ENCODE measurements at places on chromosomes 12 and 14.

- DNase-seq, result no peak
Observed at GRCh38 chr12:11324426-11324825, 14.2 kb upstream of the PRB4 start.

GRCh38 chr14:63392236-63392635 lies 73.5 kb upstream of the GPHB5 start:
- DNase-seq, result no peak

- DNase-seq, result no peak
Observed at GRCh38 chr14:100116134-100116533, 43.3 kb downstream of the DEGS2 start.

GRCh38 chr12:275812-276211 lies 13.2 kb upstream of the SLC6A13 start:
- DNase-seq, result no peak

- no peak for DNase-seq
Observed at GRCh38 chr12:34264110-34264509, 241.8 kb downstream of the ALG10 start.

DNA sequence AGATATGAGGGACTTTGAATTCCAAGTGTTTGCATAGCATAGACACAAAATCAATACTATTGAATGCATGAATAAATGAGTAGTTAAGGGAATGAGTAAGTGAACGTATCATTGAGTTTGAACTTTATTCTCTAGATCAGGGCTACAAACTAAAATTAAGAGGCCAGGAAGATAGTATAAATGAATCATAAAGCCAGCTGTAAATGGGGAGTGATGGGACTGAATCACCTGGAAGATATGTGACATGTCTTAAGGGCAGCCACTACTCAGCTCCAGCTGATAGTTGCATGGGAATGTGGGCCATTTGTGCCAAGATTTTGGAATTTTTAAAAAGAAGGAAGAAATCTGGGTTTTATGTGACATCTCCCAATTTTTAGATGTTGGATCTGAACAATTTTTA lies 229.9 kb downstream of the AKAP6 start:
- no peak for DNase-seq

DNA sequence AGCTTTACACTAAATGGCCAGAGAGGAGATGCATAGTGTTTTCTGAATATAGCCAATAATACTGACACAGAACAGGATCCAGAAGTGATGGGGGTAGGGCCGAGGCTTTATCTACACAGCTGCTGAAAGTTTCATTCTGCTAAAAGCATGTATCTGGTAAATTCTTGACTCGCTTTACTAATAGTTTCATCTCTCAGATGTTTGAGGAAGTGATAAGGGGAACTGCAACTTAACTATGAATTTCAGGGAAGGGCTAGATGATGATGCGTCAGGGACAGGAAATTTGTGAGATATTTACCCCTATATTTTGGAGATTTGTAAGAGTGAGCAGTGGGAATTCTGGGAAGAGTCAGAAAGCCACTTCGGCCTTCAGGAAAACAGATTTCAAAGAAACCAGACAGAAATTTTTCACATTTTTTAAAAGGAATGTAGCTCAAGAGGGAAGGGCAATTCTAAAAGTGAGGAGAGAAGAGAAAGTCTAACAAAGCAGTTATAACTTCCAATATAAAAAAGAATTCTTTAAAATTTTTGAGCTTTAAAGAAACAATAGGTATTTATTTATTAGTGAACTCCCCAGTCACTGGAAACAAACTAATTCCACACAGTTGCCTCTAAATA lies 243.1 kb downstream of the BCAT1 start:
- DNase-seq, result no peak

DNA sequence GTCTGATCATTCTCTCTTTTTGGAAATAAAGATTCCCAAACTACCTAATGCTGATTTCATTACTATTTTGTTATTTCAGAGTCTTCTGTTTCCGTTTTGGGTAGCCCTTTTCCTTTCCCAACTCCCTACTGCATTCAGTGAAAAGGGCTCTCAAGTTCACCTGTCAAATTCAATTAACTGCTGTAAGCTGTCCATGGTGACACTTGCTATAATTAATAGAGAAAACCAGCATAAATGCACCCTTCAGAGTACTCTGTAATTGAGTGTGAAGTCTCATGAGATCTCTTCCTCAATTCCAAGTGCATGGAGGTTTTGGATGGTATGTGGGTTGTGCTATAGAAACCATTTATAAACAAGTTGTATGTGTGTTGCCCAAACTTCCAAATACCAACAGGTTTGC lies 187.2 kb downstream of the RPL10L start:
- DNase-seq, result no peak

DNA sequence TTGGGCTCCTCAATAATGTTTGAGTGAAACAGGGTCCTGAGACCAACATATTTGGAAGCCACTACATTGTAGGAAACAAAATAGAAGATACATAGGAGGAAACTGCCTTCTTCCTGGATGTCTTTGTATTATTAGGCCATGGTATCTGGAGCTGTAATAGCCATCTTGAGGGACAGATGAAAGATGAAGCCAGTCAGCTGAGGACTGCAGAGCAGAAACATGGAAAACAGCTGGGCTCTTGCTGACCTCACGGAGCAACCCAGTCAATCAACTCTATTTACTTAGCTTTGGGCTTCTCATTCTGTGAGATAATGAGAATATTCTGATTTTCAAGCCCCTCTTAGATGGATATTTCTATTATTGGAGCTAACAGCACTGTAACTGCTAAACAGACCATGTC lies 962.4 kb downstream of the BCL11B start:
- no peak for DNase-seq

GRCh38 chr12:107845980-107846659 lies 71.6 kb downstream of the ASCL4 start:
- DNase-seq, result no peak

GRCh38 chr12:9636150-9636850 lies 28.6 kb upstream of the KLRB1 start:
- DNase-seq, result peak; percentile 55

DNA sequence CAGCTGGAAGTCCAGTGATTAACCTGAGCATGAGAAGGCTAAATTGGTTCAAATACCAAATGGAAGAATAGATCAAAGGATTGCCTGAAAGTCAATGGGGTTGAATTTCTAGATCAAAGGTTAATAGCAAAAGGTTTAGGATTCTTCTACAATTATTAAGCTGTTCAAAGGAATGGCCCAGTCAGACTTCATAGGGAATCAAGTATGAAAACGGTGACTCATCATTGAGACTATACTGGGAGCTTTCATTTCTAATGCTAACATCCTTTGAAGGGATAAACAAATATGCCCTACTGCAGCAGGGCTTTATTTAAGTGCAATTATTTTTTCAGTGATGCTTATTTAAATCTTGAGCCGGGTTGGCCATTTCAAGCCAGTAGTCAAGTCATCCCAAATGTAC lies 152.8 kb downstream of the RIMBP2 start:
- DNase-seq, result no peak

DNA sequence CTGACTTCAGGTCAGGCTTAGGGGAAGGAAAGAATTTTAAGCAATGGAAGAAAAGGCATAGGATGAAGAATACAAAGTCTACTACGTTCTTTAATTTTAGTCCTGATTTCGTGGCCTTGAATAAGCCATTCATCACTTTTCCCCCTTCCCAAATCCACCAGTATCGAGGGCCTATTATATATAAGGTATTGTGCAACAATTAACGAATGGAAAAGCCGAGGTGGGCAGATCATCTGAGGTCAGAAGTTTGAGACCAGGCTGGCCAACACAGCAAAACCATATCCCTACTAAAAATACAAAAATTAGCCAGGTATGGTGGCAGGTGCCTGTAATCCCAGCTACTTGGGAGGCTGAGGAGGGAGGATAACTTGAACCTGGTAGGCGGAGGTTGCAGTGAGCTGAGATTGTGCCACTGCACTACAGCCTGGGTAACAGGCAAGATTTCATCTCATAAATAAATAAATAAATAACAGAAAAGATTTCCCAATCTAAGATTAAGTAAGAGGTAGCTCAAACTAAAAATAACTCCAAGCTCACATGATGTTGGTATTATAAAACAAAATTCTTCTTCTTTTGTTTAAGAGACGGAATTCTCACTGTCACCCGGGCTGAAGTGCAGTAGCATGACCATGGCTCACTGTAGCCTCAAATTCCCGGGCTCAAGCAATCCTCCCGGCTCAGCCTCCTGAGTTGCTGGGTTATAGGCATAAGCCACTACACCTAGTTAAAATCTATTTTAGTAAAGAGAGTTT lies 58.3 kb upstream of the NR2C1 start:
- no peak for DNase-seq

DNA sequence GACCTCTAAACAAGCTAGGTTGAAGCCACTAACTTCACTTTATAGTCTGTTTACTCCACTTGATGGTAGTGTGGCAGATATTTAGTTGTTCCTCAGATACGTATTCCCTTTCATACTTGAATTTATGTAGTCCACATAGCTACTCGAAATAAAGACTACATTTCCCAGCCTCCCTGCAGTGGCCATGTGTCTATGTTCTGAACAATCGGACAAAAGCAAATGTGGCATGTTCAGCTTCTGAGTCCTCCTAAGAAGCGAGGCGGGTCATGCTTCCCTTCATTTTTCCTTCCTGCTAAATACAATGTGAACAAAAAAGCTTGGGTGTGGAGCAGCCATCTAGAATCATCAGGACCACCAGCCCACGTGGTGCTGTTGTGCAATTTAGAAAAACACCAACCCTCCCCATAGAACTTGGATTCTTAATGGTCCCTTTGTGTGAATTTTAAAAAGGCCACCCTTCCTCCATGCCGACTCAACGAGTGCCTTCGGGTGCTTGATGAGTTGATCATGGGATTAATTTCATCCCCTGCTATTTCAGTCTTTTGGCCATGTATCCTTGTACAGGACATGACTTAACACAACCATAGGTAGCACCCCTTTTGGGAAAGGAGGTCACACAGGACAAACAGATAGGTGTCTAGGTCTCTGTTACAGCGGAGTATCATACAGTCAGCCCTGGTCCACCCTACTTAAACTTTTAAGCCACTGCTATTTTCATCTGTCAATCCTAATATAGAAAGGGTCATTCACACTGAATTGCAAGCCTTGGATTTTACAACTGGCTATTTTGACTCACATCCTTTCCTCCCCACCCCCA lies 60.7 kb downstream of the ZFC3H1 start:
- DNase-seq, result no peak

DNA sequence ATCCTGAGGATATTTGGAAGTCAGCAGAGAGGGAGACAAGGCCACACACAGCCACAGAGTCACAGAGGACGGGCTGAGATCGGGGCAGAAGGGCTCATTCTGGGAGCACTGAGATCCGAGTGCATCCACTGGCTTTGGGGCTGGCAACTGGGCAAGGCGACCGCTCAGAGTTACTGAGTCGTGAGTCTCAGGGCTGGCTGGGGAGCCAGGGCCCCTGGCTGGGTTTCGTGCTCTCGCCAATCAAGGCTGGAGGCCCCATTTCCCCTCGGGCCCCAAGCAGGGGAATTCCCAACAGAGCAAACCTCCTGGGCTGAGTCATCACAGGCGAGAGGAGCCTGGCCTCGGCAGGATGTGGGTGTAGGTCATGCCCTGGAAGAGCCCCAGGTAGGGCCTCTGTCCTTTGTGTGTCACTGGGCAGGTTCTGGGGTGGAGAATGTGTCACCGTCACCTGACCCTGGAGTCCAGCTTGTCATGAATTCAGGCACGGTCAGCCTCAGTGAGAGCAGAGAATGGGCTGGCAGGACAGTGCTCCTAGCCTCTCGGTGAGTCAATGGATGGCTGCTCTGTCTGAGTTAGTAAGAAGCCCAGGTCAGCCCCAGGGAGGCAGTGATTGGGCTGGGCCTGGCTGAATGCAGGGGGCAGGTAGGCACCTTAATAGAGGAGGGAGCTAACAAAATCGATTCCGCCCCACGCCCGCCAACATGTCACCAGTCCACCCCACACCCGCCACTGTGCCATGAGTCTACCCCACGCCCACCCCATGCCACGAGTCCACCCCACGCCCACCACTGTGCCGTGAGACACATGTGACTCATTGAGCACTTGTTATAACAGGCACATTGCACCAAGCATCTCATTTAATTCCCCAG lies 16.9 kb downstream of the ASB2 start:
- peak; percentile 54 for DNase-seq
